ENCODE measurements at places on chromosomes 2 and 18.
A peak's percentile ranks its signal among the peaks of the same experiment; 100 is the strongest.

- DNase-seq = peak; percentile 60
Measured at GRCh38 chr2:67057901-67058703, 339.0 kb upstream of the ETAA1 start.

- DNase-seq = no peak
Measured at GRCh38 chr2:75489721-75490120, 71.0 kb downstream of the EVA1A start.

- no peak for DNase-seq
Measured at GRCh38 chr2:84319581-84319980, 139.5 kb downstream of the SUCLG1 start.

- DNase-seq = no peak
Measured at GRCh38 chr18:42163321-42163720, 208.3 kb downstream of the PIK3C3 start.

DNA sequence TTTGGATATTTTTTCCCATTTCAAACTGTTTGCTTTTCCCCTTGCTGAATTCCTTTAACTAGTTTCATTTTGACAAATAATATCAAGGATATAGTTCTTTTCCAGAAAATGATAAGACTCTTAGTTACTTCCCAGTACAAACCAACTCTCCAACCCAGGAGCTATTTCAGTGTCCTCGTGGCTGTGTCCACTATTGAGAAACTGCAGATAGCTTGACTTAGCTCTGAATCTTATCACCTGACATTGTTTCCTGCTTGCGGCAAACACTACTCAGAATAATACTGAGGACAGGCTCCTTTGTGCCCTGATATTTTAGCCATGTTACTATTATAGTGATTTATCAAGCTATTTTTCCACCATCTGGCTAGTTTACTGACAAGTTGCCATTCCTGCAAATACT lies 74.6 kb downstream of the KLF7 start:
- DNase-seq = no peak

DNA sequence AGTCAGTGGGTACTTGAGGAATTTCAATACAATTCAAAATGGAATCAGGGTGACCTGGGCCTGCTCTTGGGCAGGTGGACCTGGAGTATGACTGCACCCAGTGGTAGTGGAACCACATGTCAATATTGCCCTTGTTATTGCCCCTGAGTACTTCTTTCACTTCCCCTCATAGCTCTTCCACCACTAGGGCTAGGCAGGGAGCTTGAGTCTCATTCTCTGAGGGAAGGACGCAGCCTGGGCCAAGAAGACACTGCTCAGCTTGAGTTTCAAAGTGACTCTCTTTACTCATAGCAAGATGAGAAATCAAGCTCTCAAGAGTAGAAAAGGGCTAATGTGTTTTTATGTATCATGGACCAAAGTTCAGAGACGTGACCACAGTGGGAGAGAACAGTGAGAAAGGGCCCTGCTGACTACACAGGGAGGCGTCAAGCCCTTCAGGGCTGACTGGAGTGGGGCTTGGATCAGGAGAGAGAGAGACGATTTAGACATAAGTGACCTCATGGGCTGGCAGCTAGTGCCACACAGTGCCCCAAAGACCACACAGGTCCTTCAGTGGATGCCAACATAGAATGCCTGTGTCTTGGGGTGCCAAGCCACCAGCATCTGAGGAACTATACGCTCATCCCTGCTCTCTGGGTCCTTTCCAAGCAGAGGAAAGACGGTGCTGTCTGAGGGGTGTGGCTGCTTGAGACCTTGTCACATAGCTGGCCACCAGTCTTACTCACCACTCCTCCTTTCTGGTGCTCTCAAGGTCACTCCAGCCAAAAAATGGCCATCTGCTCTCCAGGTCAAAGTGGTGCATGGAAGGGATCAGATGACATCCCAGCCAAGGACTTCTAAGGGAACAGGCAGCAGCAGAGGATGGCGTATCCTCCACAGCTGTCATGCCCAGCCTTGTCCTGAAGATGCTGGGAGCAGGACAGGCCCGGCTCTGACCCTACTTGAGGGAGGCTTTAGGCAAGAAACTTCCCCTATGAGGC lies 13.0 kb downstream of the PTMA start:
- no peak for DNase-seq

- no peak for DNase-seq
Measured at GRCh38 chr2:76813084-76813483, 709.1 kb downstream of the LRRTM4 start.

DNA sequence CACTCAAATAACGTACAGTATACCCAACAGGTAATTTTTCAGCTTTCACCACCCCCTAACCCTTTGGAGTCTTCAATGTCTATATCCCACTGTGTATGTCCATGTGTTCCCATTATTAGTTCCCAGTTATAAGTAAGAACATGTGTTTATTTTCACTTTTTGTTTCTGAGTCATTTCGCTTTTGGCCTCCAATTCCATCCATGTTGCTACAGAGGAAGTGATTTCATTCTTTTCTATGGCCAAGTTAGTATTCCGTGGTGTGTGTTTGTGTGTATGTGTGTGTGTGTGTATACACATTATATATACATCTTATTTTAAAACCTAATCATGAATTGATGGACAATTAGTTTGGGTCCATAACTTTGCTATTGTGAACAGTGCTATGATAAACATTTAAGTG lies 464.4 kb downstream of the CMPK2 start:
- DNase-seq = no peak

DNA sequence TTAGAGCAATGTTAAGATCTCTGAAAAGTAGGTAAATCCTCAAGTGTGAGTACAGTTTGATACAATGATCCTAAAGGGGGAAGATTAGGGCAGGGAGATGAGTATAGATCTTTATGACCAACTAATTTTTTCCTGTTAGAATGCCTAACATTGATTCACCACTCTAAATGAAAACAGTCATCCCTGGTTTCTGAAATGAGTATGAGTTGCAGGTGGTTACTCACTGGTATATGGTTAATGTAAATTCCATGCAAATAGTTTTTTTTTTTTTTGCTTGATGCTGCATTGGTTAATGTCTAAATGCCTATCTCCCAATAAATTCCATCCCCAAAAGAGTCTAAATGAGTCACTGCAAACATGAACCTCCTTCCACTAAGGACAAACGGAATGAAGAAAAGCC lies 55.0 kb upstream of the SERPINB2 start:
- no peak for DNase-seq

DNA sequence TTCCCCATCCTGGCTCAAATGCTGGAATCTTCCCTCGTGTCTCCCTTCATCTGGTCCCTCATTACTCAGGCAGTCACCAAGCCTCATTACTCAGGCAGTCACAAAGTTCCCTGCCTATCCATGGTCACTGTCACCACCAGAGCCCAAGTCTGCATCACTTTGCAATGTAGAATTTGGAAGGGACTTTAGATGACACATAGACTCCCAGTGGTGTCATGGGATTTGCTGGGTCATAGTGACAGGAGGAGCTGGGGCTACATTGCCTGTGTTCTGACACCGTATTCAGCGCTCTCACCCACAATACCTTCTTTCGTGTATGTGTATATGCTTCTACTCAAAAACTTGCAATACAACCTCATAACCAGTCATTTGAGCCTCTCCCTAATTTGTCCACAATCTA lies 2.1 kb upstream of the EMILIN1 start:
- no peak for DNase-seq

DNA sequence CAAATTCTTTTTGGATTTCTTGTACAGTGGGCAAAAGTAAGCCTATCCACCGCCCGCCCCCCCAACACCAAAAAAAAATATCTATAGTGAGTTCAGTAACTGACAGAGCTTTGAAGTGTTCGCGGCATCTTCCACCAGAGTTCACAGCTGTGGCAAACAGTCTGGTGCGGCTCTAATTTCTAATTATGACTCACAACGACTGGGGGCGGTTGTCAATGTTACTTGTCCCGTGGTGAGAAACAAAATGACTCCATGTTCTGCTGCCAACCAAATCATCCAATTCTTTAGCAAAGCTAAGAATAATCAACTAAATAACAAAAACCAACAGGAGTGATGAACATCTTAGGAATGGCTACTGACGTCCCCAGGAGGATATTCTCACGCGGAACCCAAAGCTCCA lies 392.5 kb upstream of the SALL3 start:
- no peak for DNase-seq

- peak; percentile 61 for DNase-seq
Measured at GRCh38 chr18:57859314-57859713, 56.2 kb upstream of the ATP8B1 start.

DNA sequence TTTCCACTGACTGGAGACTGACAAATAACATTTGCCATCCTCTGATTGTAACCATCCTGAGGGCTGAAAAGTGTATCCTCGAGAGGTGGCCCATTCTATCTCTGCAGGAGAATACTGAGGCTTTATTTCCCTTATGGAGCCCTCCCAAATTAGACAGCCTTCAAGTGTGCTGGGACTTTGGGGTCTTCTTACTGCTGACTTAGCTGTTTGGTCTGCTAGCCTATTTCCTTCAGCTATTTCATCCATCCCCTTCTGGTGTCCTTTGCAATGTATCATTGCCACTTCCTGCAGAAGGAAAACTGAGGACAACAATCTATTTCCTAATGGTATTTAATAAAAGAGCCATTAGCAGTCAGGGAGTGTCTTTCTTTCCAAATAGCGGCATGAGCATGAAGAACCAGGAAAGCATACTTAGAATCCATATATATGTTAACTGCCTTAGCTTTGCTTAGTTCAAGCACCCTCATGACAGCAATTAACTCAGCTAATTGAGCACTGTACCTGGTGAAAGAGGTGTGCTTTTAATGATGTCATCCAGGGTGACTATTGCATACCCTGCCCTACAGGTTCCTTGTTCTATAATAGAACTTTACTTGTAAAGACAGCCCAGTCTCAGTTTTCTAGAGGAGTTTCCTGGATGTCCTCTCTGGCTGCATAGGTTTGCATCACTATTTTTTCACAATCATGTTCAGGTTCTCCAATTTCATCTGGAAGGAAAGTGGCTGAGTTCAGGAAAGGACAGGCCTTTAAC lies 24.0 kb downstream of the CMPK2 start:
- DNase-seq = no peak

DNA sequence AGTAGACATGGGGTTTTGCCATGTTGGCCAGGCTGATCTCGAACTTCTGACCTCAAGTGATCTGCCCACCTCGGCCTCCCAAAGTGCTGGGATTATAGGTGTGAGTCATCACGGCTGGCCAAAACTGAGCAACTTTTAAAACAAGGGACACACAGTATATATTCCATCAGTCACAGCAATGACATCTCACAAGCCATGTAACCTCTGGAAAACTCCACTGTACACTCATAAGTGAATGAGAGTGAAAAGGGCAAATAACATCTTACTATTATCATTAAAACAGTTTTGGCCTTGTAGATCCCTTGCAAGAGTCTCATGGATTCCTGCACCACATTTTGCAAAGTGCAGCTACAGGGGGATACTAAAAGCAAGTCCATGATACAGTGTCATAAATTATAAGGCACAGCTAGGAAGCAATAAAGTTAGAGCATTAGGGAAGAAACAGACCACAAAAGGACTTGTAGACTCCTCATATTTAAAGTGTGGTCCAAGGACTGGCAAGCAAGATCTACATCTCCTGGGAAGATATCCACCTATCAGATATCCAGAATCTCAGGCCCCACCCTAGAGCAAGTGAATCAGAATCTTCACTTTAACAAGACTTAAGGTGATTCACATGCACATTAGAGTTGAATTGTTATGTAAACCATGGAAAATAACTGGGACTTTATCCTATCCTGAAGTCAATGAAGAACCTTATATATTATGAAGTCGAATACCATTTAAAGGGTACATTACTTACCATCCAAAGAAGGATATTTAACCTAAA lies 5.7 kb downstream of the SMC6 start:
- peak; percentile 4 for DNase-seq

- DNase-seq = no peak
Measured at GRCh38 chr18:49910019-49910418, 96.7 kb upstream of the ACAA2 start.

DNA sequence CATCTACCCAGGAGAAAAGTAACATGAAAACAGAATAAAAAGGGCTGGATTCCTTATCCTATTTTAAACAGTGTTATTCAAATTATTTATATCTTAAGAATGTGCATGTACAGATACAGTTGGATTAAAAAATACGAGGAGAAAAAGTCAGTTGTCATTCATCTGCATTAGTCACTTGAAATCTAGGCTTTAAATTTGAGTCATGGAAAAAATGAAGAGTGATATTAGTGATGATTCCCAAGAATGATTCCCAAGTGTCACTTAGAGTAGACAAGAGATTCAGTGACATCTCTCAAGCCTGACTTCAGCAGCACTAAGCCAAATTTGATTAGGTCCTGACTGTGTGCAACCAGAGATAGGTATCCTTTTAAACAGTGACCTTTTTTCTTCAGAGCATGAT lies 394.2 kb downstream of the IRS1 start:
- no peak for DNase-seq

- no peak for DNase-seq
Measured at GRCh38 chr2:113791697-113792590, 35.5 kb upstream of the SLC35F5 start.

- no peak for DNase-seq
Measured at GRCh38 chr2:98749066-98749450, 18.1 kb upstream of the MGAT4A start.

DNA sequence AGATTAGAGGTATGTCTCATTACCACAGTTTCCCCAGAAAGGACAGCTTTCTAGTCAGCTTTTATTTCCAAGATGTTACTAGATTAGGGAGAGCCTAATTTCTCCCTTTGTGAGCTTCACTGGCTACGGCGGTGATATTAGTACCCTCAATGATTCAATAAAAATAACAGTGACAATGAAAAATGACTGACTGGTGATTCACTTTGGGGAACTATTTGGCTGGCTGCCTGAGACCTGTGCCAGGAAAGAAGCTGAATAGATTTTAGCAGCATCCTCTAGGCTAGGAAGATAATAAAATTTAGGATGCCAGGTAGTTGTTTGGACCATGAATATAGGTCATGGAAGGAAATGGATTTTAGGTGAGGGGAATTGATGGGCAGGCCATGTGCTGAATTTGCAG lies 178.7 kb downstream of the FMNL2 start:
- peak; percentile 56 for DNase-seq

- peak; percentile 74 for DNase-seq
Measured at GRCh38 chr2:112784199-112785189, at the start of gene IL1A. Gene IL1A, minus strand, starts transcription at chr2:112784493. Its CDS starts 723 bp downstream, at chr2:112783770.

DNA sequence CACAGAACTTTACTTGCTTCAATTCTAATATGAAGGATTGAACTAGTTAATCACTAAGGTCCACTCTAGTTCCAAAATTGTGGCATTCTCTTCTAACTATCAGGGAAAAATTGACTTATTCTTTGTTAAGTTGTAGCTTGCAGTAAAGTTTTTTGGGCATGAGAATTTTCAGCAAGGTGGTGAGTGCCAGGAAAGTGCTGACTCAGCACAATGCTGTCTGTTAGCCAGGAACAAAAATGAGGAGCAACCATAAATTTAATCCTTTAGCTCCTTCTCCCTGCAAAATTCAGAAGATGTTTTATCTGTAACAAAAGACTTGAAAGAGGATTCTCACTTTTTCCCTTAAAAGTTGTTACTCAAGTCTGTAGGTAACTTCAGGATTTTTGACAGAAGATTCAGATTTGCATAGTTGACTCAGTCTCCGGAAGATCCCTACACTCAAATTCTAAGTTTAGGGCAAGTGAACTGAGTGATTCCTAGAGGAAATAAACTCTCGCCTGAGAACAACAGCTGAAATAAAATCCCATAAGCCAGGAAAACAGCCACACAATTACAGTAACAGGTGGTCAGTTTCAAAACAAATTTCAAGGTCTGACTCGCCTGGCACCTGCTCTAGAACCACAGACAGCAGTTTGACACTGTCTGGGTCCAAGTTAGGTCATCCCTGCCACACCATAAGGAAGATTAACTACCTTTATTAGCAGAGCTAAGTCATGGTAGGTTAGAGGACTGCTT lies 20.2 kb upstream of the DARS1 start:
- no peak for DNase-seq

All from A673 (cell line).